ENCODE measurements at places on chromosomes 6 and 20.

GRCh38 chr6:50661636-50662035 is 51.7 kb upstream of the TFAP2D start:
- no peak for DNase-seq

- DNase-seq, result no peak
These were observed 96.5 kb downstream of the PLEKHG1 start for GRCh38 chr6:150696190-150696589.

DNA sequence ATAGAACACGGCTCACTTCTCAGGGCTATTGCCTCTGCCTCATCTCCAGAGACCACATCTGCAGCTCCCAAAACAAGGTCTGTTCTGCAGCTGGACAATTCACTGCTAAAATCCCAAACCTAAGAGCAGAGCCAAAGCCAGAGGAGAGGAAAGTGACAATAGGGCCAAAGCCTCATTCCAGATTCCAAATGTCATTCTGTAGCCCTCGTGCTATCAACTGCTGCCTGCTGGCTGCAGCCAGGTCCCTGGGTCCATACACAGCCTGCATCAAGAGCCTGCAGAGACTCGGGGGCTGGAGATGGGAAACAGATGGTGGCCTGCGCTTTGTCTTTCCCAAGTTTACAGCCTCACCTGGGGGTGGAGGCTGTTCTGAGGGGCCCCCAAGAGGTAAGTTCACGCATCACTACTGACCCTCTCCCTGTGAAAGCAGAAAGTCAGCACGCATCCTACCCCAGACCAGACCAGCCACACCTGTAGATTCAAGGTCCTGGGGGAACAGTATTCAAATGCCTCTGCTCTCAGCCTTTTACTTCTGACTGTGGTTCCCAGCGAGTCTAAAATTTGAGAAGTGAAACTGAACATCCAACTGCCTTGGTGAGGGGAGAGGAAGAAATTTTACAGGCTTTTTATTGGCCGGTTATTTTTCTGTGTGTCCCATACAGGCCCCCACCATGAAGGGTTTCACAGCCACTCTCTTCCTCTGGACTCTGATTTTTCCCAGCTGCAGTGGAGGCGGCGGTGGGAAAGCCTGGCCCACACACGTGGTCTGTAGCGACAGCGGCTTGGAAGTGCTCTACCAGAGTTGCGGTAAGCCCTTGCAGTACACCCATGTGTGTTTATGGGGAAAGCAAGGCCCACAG is at the start of gene LY86:
LY86 (plus strand) TSS at position 657 of the 860 bp plus-strand sequence; CDS start at position 672, 15 bp downstream.
- DNase-seq, result no peak

DNA sequence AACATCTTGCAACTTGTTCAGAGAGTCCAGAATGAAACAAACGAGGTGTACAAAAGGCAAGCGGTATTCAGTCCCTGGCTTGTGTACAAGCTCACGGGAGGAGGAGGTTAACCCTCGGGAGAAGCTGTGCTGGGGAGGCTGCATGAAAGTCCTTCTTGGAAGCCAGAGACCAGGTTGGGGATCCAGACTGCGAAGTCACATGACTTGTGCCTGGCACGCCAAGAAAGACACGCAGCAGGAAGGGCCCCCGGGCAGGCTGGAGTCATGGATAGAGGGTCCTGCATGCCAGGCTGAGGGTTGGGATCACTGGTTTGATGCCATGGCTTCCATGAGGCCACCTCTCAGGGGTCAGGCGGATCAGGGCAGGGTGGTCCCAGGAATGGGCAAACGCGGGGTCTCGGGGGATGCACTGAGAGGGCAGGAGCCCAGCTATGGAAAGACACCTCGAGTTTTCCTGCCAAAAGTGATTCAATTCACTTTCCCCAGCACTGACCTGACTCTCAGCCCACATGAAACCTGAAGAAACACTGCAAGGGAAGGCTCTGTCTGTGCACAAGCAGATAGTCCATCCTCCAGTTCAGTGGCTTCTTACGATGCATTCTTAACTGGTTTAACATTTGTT is 79.4 kb downstream of the DLL1 start:
- no peak for DNase-seq

GRCh38 chr6:144478483-144478882 is 193.3 kb downstream of the UTRN start:
- no peak for DNase-seq

- DNase-seq, result no peak
These were observed 1.0 kb upstream of the STMND1 start for GRCh38 chr6:17100806-17101205.

DNA sequence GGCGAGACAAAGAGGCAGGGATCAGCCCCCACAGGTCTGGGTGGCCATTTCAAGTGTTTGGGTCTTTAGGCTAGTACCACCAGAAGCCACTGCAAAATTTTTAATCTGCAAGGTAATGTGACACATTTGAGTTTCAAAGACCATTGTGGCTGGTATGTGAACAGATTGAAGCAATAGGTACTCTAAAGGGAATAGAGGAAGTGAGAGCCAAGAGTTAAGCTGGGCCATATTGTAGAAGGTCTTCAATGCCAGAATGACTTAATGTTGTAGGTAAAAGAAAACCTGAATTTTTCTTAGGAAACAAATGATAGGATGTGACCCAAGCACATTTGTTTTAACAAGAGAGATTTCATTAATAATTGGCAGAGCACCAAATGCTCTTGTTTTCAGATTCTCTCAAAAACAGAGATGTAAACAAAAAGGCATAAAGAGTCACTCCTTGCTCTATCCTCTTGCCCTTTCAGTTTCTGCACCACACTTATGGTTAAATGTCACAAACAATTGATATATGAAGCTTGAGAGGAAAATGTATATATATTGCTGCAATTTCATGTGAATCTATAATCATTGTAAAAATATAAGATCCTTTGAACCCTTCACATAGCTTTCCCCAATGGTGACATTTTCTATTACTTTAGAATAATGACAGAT is 307.1 kb upstream of the PLN start:
- DNase-seq, result no peak

GRCh38 chr6:86820750-86821149 is 116.6 kb upstream of the HTR1E start:
- no peak for DNase-seq

GRCh38 chr6:147156218-147156617 is 48.0 kb upstream of the STXBP5 start:
- DNase-seq, result no peak

DNA sequence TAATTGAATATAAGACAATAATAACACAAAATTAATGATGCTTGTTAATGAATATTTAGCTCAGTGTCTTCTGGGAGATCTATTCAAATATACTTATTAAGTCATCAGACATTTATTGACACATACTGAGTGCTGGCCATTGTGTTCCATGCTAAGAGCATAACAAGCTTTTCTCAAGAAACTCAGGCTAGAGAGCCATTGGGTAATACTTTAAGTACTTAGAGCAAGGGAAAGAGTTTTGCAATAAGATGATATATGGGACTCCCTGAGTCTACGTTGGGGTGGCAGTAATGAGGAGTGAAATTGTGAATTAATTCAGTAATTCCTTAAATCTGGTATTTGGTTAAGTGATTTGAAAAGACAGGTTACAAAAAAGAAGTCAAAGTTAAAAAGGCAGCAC is 11.1 kb downstream of the TMEM200A start:
- no peak for DNase-seq

GRCh38 chr6:159067334-159067733 is 22.5 kb upstream of the TAGAP start:
- DNase-seq, result no peak

DNA sequence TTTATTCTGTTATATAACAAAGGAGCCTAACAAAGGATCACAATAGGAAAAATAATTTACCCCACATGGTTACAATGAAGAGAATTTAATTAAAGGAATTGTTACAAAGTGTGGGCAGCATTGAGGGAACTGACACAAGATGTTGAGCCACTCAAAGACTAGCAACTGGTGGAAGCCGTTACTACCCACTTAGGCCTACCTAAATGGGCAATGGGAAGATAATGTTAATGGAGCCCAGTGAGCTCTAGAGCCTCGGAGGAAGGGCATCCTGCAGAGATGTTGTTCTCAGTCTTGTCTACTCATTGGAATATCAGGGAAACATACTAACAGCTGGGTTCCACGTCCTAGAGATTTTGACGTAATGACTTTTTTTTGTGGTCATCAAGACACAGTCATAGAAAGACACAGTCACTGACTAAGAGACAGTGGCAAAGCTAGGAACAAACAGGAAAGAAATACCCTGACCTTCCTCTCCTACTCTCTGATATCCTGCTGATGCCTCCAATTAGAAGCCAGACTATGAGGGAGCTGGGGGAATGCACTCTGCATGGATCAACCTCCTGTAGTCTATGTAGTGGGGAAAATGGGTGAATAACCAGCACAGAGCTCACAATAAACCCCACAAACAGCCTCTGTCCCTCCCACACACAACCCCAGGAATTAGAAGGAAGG is 523.8 kb upstream of the FLRT3 start:
- DNase-seq, result no peak

DNA sequence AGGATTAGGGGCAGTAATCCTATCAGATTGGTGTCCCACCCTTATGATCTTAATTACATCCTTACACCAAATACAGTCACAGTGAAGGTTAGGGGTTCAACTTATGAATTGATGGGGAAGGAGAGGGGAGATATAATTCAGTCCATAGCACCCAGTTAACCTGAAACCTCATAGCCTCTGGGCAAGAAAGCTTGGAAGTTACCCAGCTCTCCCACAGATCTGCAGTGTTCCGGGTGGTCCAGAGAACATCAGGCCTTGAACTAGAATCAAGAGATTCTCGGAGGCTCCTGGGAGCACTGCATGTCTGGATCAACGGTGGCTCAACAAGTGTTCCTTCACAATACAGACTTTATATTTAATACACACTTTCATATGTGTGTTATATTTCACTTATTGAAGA is 392.6 kb upstream of the MARCKS start:
- no peak for DNase-seq

GRCh38 chr6:112330071-112330878 is 16.9 kb upstream of the RFPL4B start:
- no peak for DNase-seq

DNA sequence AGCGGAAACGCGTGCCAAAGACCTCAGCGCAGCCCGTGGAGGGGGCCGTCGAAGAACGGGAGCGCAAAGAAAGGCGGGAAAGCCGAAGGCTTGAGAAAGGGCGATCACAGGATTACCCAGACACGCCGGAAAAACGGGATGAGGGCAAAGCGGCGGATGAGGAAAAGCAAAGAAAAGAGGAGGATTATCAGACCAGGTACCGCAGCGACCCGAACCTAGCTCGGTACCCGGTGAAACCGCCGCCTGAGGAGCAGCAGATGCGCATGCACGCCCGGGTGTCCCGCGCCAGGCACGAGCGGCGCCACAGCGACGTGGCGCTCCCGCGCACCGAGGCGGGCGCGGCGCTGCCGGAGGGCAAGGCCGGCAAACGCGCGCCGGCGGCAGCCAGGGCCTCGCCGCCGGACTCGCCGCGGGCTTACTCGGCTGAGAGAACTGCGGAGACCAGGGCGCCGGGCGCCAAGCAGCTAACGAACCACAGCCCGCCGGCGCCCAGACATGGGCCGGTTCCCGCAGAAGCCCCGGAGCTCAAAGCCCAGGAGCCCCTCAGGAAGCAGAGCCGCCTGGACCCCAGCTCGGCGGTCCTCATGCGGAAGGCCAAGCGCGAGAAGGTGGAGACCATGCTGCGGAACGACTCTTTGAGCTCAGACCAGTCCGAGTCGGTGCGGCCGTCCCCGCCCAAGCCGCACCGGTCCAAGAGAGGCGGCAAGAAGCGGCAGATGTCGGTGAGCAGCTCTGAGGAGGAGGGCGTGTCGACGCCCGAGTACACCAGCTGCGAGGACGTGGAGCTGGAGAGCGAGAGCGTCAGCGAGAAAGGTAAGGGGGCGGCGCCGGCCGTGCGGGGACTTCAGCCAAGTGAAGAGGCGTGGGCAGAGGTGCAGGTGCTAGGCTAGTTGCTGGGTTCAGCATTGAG is 296.2 kb downstream of the RIMS1 start:
- no peak for DNase-seq

DNA sequence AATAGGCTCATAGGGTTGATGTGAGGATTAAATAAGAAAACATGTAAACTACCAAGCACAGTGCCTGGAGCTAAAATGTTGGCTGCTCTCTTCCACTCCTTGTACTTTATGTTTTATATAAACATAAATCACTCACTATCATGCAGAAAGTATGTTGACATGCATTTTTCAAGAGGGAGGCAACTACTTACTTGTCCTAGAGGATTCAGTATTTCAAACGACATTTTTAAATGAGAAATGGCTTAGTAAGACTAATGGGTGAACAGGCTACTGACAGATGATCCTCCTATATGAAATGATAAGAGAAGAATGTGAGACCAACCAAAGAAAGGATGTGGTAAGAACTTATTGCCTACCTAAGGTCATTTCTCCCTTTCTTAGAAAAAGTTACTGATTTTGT is 21.0 kb downstream of the LATS1 start:
- no peak for DNase-seq

DNA sequence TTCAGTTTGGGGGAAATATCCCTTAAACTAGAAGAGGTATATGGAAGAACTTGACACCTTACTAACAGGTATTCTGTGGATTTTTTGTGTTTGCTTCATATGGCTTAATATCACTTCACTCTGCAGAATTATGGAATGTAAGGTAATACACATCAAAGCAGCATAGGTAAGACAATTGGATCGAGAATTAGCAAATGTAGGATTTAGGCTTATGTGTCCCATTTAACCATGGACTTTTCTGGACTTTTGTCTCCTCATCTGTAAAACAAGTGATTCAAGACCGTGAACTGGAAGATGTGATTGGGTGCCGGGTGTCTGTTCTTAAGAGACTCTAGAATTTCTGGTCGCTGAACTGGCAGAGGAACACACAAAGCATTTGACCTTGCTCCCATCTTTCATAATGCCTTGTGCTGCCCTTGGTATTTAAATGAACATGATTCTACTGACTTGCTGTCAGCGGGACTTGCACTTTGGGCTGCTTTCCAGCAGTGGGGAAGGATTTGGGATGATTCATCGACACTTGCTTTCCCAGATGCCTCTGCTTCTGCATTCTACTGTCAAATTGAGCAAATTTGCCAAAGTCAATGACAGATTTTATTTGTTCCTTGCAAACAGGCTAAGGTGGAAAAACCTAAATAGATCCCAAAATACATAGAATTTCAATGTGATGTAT is 199.8 kb downstream of the PLCB1 start:
- no peak for DNase-seq

DNA sequence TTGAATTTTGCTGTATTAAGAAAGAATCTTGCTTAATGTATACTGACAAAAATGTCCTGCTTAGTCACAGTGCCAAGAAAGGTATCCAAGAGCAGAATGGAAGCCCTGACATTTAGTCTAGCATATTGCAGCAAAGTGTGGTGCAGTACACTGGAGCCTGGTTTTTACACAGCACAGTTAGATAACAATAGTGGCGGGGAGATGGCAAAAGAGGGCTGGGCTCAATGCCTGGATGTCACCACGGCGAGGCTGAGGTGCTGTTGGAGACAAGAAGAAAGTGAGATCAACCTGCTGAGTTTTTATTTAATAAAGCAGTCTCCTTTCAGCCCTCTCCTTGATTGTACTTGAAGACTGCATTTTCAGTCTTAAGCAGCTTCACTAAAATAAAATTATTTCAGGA is 426.0 kb downstream of the LMBRD1 start:
- peak; percentile 9 for DNase-seq

GRCh38 chr20:53656293-53657202 is 62.9 kb upstream of the ZNF217 start:
- DNase-seq, result no peak

GRCh38 chr6:162630069-162630468 is 97.5 kb downstream of the PRKN start:
- DNase-seq, result no peak

GRCh38 chr6:113496166-113496565 is 361.0 kb upstream of the MARCKS start:
- no peak for DNase-seq

GRCh38 chr20:6630514-6630913 is 137.0 kb upstream of the BMP2 start:
- DNase-seq, result no peak

Measured in NCI-H460 (cell line).